ENCODE measurements at places on chromosomes 1 and 21.

- DNase-seq: no peak
Measured at GRCh38 chr1:214952648-214953047, 129.9 kb upstream of the KCNK2 start.

- DNase-seq: no peak
Measured at GRCh38 chr1:116451702-116452101, 78.7 kb downstream of the ATP1A1 start.

GRCh38 chr1:173477286-173478093 lies at the start of gene PRDX6:
PRDX6 (plus strand) TSS chr1:173477335; CDS start chr1:173477398, 63 bp downstream.
- DNase-seq: peak; percentile 79

DNA sequence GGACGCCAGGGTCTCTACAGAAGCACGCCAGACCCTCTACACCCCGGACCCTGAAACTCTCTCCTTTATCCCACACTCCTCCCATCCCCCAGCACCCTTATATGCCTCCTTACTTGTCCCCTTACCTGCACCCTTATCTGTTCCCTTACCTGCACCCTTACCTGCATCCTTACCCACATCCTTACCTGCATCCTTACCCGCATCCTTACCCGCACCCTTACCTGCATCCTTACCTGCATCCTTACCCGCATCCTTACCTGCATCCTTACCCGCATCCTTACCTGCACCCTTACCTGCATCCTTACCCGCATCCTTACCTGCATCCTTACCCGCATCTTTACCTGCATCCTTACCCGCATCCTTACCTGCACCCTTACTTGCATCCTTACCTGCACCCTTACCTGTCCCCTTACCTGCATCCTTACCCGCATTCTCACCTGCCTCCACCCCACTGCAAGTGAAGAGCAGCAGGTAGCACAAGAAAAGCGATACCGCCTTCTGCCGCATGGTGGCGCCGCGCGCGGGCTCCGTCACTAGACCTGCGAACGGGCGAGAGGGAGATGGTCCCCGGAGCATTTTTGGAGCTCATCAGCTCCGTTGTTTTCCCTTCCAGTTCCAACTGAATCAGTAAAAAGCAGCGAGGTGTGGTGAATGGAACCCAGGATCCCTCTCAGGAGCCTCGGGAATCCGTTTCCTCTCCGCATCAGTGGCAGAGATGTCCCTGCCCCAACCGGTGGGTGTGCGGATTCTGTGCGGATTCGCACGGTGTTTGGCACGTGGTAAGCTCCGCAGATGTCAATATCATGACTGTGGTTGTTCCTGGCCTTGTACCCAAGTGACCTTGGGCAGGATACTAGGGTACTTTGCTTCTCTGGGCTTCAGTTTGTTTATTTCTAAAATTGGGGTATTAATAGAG lies 2.9 kb downstream of the IFI6 start:
- peak; percentile 76 for DNase-seq

- no peak for DNase-seq
Measured at GRCh38 chr1:219847215-219847855, 81.0 kb downstream of the SLC30A10 start.

DNA sequence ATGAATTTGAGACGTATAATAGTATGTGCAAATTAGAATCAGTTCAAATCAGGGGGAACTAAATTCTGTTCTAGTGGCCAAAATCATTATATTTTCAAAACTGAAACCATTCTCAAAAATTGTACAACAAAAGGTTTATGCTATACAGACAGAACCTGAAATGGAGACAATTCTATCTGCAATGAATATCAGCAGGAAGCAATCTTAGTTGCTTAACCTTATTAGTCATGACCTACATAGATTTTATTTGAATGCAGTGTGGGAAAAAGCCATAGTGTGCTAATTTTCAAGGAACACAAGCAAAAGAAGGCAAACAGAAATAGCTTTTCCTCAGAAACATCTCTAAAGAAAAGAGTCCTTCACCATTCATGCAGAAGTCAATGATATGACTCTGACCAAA lies 6.5 kb downstream of the AK5 start:
- no peak for DNase-seq

DNA sequence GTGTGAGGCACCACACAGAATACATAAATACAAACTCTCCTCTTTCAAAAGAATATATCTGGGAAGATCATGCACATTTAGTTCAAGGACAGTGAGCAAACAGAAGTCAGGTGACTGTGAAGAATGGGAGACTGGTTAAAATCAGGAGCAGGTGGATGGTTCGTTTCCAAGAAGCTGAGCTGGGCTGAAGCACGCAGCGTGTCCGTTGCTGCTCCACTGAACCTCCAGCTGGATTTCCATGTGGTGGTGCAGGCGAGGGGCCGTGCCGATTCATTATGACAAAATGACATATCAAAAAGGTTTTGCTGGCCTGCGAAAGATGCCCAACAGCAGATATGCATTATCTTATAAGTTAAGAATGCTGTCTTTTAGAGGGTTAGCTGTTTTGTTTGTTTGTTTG lies 66.0 kb downstream of the OLIG1 start:
- no peak for DNase-seq

GRCh38 chr1:27383039-27383605 lies at the start of gene CD164L2:
CD164L2 (minus strand) TSS chr1:27383333; CDS start chr1:27383239, 94 bp downstream.
- peak; percentile 36 for DNase-seq

GRCh38 chr1:228336308-228337030 lies 70.2 kb downstream of the TRIM11 start:
- DNase-seq: no peak

DNA sequence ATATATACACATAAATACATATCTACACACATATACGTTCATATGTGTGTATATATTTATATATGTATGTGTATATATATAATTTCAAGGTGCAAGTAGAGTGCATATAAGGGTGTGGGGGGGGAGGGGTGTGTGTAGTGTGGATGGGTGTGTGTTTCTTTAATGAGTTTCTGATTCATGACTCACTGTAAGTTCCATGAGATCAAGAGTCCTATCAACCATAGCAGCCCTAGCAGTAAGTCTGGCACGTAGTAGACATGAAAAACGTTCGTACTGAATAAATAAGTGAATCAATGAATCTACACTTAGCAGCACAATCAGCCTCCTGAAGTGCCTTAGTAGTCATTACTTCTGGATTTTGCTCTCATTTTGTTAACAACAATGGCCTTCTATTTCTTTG lies 61.9 kb upstream of the KRTAP11-1 start:
- DNase-seq: no peak

GRCh38 chr1:44571712-44572571 lies 102.3 kb downstream of the TMEM53 start:
- DNase-seq: no peak

DNA sequence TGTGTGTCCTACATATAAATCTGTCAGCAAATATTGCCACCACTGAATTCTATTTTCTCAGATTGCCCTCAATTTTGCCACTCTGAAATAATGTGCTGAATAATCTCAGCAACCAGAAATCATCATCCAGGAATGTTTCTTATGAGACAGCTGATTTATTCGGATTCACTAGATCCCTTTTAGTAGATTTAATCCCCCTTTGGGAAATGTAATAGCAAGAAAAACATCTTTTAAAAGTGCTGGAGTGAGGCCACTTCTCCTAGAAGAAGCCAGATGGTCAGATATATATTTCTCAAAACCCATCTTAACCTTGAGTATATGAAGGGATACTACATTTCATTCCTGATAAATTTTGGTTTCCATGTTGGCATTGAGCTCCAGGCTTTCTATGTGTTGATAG lies 327.7 kb downstream of the SMYD3 start:
- DNase-seq: no peak

DNA sequence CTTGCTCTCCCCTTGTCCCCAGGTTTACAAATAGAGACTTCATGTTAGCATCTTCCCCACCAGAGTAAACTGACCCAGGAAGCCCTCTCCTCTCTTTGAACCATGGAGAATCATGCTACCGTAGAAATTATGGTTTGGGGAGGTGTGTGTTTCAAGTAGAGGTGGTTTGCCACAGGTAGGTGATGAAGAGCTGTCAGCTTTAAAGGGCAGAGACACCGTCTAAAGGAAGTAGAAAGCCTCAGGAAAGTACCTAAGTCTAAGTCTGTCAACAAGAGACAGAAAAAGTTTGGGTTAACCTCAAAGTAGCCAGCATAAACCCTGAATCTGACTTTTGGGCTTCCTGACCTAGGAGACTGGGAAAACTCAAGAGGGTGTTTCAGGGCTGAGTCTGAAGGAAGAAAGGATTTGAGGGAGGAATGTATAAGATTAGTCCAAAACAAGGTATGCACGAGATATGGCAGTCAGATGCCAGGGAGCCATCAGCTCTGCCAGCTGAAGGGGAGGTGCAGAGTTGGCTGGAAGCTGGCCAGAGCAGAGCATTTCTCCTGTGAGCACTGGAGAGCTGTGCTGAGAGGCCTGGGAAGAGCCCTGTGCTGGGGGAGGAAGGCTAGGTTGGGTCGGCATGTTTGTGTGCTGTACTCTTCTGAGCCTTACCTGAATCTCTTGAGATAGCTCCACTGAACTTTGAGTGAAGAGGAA lies 14.3 kb downstream of the ADAMTSL4 start:
- DNase-seq: peak; percentile 44

GRCh38 chr1:1436630-1437032 lies 1.1 kb downstream of the VWA1 start:
- no peak for DNase-seq

Data from stimulated activated CD4-positive, alpha-beta T cell treated with anti-CD3 and anti-CD28 coated beads, Interleukin-4, amount 100 ng/mL, for 4 hours (primary cell).